Esophagus muscularis mucosa (tissue), 4 donors: ENCODE measurements at places on chromosomes 13 and 19. TPM values are rescaled to one million over a fixed set of nuclear protein-coding genes. Genes with fewer than 3 reads are reported as not detected.

DNA sequence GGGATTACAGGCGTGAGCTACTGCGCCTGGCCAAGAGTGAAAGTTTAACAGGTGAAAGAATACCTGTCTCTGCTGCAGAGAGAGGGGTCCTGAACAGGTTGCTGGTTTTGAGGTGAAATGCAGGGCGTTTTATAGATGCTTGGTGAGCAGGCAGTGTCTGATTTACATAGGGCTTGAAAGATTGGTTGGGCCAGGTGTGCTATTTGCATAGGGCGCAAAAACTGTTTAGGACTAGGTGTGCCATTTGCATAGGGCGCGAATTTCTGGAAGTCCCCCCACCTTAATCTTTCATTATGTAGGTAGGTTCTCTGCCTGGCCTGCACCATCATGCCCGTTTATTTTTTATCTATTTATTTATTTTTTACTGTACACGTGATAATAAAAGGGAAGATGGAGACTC lies 4.5 kb upstream of the NDUFB7 start:
- DNase-seq, result no peak

The GPR4 gene
- 5.5 TPM for total RNA-seq

- DNase-seq, result no peak
Measured at GRCh38 chr13:99998261-99998660, 16.7 kb downstream of the ZIC2 start.

GRCh38 chr19:47241919-47242577 lies 11.0 kb upstream of the BBC3 start:
- DNase-seq, result no peak
